NCI-H1694 (cell line): ENCODE measurements at places on chromosomes 7 and 10.

DNA sequence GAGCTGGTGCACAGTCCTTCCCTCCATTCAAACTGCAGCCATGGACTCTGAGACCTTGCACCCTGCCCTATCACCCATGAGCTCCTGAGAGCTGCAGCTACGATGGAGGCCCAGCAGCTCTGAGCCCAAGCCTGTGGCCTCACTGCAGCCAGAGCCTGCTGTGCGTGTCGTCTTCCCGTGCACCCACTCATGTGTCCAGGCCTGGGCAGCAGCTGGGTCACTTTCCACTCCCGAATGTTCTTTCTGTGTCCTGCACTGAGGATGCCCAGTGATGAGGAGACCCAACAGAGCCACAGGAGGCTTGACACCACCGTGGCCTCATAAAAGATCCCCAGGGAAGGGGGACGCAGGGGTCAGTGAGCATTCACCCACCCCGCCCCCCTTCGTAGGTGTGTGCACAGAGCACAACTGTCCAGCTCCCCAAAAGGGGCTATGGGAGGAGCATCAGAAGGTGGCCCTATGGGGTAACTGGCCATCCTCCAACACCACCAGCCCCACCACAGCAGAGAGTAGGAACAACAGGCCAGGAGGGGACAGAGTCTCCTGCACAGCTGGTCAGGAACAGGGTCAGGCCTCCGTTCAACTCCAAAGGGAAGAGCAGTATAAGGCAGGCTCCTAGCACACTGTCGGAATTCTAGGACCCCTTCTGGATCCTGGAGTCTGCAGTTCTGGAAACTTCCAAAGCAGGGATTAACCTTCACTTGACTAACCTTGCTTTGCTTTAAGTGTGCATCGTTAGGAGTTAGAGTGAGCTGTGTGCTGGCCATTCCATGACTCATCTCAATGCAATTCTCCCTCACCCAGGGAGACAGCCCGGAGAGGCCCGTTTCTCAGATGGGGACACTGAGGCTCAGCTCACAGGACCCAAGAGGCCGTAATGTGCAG is 52.6 kb downstream of the RASGEF1A start:
- DNase-seq = no peak

DNA sequence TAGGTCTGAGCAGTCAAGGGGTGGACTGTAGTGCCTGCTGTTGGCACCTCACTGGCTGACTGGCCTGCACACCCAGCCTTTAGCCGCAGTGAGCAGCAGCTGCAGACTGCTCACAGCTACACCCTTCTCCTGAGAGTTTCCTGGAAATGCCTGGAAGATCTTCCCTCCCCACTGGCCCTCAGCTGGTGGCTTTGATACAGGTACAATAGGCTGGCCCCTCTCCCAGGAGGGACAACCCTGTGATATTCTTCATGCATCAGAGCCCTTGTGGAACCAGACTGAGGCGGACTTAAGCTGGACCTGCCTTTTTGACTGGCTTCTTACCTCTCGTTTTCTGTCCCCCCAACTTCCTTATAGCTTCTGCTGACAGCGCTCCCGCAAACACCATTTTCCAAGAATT is 6.4 kb downstream of the GCK start:
- no peak for DNase-seq

DNA sequence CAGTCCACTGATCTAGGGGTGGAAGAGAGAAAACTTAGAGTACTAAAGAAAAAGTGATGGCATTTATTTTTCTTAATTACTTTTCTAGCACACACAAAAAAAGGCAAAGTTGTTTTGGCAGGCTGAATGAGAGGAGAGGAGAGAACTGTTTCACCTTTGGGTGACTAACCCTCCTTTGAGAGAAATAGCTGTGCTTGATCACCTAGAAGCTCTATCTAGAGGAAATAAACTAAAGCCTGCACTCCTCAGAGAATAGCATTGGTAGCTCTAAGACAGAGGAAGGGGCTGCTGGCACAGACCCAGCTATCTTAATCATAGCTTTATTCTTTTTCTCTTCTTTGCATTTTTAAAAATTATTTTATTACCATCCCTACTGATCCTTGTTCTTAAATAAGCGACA is 6.3 kb downstream of the TMEM243 start:
- no peak for DNase-seq

DNA sequence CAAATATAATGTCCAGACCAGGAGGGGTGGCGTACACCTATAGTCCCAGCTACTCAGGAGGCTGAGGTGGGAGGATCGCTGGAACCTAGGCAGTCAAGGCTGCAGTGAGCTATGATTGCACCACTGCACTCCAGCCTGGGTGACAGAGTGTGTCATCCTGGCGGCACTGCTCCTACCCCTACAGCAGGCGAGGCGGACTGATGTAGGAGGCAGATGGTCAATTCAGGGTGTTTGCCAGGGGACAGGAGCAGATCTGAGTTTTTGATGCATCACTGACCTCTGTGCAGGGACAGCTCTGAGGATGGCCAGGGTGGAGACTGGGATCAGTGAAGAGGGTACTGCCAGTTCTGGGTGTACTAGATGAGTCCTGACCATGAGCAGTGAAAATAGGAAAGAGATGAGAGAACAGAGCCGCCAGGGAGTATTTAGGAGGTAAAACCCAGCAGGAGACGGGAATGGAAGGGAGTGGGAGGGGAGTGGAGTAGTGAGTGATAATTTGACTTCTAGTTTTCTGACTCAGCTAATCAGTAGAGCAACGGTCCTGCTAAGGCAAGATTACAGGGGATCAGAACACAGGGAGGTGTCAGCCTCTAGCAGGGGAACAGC is 75.3 kb downstream of the HIP1 start:
- DNase-seq = no peak

DNA sequence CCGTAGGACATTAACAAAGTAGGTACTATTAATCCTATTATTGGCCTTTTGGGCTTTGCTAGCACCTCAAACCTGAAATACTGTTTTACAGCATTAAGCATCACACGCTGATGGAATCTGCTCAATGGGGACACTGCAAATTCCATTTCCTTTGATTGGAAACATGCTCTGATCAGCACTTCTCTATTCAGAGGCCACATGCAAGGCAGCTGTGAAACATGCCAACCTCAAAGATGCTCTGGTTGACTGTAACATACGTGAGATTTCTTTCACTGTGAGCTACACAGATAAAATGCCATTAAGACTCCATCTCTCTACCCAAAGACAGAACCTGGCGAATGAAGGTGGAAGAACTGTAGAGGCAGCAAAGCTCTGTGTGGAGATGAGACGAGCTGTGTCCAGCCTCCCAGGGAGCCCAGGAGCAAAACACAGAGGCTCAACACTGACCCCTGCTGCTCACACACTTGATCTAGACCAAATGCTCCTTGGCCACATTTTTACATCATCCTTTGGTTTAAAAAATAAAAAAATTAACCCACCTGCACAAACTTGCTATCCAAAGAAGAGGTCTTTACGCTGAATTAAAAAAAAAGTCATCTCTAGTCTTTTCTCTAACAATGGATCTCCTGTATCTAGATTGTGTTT is 8.0 kb downstream of the RSU1 start:
- no peak for DNase-seq
